Psoas muscle (tissue), 8 donors: ENCODE measurements at places on chromosomes 12 and 14. TPM values are rescaled to one million over a fixed set of nuclear protein-coding genes. Genes with fewer than 3 reads are reported as not detected.
A peak's percentile ranks its signal among the peaks of the same experiment; 100 is the strongest.

The RNFT2 gene
- polyA plus RNA-seq, result 0.34 TPM

The CLEC2D gene
- polyA plus RNA-seq, result 0.56 TPM

The CELA1 gene
- polyA plus RNA-seq, result not detected

The GZMH gene
- 0.42 TPM for polyA plus RNA-seq

The NOS1 gene
- polyA plus RNA-seq, result 5.8 TPM

The CHMP4A gene
- polyA plus RNA-seq, result 29.9 TPM

GRCh38 chr12:8834230-8834629 is 11.8 kb downstream of the A2ML1 start:
- no peak for DNase-seq

DNA sequence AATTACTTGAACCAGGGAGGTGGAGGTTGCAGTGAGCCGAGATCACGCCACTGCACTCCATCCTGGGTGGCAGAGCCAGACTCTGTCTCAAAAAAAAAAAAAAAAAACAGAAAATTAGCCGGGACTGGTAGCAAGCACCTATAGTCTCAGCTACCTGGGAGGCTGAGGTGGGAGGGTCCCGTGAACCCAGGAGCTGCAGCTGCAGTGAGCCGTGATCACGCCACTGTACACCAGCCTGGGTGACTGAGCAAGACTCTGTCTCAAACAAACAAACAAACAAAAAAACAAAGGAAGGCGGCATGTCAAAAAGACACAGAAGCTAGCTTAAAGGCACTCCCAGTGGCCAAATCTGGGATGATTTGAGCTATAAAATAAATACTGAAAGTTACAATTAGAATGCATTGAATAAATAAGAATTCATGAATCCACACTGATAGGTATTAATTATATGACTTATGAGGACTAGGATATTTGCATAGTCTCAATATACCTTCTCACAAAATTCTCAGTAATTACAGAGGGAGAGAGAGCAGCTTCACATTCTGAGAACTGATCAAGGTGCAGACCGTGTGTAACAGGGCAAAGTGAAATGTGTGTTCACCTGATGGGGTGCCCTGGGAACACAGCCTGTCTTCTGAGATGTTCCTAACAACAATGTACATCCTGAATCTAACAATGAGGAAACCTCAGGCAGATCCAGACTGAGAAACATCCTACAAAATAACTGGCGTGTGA is 42.7 kb upstream of the GPR132 start:
- no peak for DNase-seq

- DNase-seq, result peak; percentile 25
Observed at GRCh38 chr12:5081016-5081415, 37.3 kb downstream of the KCNA5 start.

GRCh38 chr12:11795913-11796459 is 146.5 kb downstream of the ETV6 start:
- no peak for DNase-seq

DNA sequence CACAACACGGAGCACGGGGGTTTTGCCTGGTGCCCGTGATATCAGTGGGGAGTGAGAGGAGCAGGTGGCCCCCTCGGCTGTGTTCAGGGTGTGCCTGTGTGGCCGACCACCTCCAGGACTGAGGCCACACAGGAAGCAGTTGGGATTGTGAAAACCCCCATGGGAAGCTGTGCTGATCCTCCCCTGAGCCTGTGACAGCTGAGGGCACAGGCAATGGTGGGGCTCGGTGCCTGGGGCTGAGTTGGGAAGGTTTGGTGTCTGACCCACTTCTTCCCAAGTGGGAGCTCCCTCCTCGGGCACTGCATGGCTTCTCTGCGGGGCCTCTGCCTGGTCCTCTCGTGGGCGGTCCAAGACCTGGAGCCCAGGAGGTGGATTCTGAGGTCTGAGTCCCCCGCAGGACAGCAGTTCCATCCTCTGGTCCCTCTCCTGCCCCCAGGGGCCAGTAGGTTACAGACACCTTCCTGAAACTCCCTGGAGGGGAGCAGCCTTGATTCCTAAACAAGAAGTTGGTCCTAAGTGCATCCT is 17.9 kb downstream of the PACS2 start:
- DNase-seq, result no peak

GRCh38 chr12:27468241-27468640 is 21.7 kb downstream of the SMCO2 start:
- no peak for DNase-seq

DNA sequence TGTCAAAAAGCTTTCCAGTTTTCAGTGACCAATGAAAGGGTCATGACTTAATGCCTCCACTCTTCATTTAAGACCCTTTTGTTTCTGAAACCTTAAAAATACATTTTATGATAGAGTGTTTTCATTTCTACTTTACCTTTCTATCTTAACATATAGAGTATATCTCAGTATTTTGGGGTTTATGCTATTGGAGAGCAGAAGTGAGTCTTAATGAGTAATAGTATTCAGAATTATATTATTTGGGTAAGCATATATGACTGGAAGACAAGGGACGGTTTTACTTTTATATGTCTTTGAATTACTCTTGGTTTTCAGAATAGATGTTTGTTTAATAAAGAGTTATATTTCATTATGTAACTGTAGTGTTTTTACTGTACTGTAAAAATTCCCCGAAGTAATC is 10.8 kb downstream of the ARHGAP5 start:
- DNase-seq, result no peak

GRCh38 chr14:102565959-102566358 is 26.5 kb upstream of the RCOR1 start:
- no peak for DNase-seq

DNA sequence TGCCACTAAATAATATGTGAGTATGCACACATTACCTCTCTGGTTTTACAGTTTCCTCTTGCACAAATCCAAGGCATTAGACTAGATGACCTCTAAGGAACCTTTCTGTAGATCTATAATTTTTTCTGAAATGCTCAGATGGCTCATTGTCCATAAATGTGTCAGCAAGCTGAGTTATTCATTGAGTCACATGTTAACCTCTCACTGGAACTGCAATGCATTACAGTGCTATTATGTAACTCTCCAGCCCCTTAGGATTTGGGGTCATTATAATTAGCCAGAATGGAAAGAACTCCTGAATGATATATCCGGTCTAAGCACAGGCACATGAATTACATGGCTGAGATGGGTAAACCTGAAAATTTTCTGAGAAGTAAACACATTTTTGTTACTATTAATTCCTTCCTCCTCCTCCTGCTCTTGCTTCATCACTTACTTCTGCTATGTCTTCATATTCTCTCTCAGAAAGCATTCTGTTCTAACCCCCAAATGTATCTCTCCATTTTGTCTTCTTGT is 20.3 kb upstream of the DRAM1 start:
- no peak for DNase-seq

- DNase-seq, result no peak
Observed at GRCh38 chr14:58662018-58662417, 24.3 kb downstream of the DACT1 start.

GRCh38 chr14:89616852-89617341 is 199.9 kb upstream of the FOXN3 start:
- no peak for DNase-seq

GRCh38 chr12:42761601-42762350 is 172.2 kb upstream of the PRICKLE1 start:
- no peak for DNase-seq

- no peak for DNase-seq
Observed at GRCh38 chr12:76713986-76714385, 49.9 kb upstream of the ZDHHC17 start.

- no peak for DNase-seq
Observed at GRCh38 chr12:105928436-105928835, 210.3 kb downstream of the NUAK1 start.

- DNase-seq, result no peak
Observed at GRCh38 chr12:54975272-54975671, 9.3 kb downstream of the TESPA1 start.

GRCh38 chr14:22497671-22498093 is 91.3 kb downstream of the DAD1 start:
- no peak for DNase-seq

DNA sequence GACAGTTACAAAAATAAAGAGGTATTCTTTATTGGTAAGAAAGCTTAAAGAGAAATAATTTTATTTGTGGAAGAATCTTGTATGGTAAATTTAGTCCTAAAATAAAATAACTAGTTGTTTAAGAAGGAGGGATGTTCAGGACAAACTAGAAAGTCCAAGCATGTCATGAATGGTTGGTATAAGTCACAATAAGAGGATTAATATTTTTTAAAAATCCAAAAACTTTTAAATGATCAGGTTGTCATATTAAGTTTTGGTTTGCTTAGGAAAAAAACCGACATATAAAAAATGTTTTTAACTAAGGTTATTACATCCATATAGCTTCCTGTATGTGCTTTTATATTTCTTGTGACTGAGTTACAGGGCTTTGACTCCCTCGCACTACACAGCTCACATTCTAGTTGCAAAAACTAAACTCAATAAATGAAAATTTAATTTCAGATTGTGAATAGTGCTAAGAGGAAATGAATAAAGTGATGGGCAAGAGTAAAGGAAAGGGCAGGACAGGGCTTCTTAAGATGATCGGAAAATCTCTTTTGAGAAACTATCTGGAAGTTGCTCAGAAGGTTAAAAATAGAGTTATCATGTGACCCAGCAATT is 80.7 kb upstream of the METAP2 start:
- no peak for DNase-seq

- DNase-seq, result no peak
Observed at GRCh38 chr14:86575141-86575540, 1045.2 kb downstream of the FLRT2 start.
